ENCODE measurements at places on chromosomes 11 and 22. TPM values are rescaled to one million over a fixed set of nuclear protein-coding genes. Genes with fewer than 3 reads are reported as not detected.
A peak's percentile ranks its signal among the peaks of the same experiment; 100 is the strongest.

- DNase-seq = peak; percentile 28
Measured at GRCh38 chr11:100918551-100919500, 210.8 kb downstream of the PGR start.

GRCh38 chr11:23727387-23727786, 769.5 kb upstream of the LUZP2 start:
- DNase-seq = no peak

Gene NRGN
- total RNA-seq = 2.7 TPM

GRCh38 chr22:49326558-49326957, 501.1 kb downstream of the BRD1 start:
- DNase-seq = no peak

- peak; percentile 8 for DNase-seq
Measured at GRCh38 chr11:26905368-26905767, 88.5 kb upstream of the FIBIN start.

GRCh38 chr11:19567996-19568395, 144.6 kb upstream of the NAV2 start:
- no peak for DNase-seq

DNA sequence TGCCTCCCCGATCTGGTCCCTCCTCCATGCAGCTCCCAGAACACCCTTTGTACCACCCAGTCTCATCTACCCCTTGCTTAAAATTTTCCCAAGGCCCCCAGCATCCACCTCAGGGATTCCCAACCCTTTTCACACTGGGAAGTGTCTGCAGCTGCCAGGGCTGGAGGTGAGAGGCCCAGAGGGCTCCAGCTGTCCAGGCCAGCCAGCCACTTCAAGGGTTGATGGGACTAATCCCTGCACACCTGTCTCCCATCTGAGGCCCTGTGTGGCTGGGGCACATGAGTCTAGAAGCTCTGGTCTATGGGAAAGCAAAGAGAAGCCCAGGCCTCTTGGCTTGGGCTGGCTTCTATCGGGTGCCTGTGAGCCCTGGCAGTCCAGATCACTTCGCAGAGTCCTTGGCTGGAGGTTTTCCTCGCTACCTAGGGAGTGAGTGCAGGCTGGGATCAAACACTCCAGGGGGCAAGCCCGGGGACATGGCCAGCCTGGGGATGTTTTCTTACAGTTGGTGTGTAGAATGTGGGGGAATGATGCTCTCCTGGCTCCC, 41.1 kb upstream of the TPBGL start:
- DNase-seq = no peak

- no peak for DNase-seq
Measured at GRCh38 chr11:78978831-78979230, 404.2 kb upstream of the NARS2 start.

GRCh38 chr22:49257551-49257961, 570.1 kb downstream of the BRD1 start:
- no peak for DNase-seq

DNA sequence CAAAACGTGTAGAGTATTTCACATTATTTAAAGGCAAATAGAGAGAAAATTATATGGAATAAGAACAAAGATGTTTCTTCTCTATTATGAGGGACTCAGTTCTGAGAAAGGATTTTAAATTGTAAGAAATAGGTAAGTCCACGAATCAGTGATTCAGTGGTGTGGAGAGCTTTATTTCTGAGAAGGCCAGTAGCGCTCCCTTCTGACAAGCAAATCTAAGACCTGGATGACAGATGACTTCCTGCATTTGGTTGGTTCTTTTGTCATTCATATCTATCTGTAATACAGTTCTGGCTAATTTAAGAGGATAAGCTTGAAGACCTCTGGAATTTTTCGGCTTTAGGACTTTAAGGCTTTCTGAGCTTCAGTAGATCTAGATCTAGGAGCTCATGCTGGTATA, 7.0 kb downstream of the CD3E start:
- DNase-seq = no peak

DNA sequence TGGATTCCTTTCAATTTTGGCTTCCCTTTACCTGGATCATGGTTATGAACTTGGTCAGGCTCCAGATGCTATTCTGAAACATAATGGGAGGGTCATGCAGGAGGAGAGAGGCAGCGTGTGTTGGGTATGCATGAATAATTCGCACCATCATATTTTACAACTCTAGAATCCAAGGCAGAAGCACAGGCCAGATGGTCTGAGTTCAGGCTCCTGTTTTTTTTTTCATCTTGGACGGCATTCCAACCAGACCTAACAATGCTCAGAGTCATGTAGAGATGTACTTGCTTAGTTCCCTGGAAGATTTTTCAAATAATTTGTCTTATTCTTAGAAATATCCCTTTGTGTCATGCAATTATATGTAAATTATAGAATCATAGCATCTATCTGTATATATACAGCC, 393.5 kb downstream of the JRKL start:
- no peak for DNase-seq

DNA sequence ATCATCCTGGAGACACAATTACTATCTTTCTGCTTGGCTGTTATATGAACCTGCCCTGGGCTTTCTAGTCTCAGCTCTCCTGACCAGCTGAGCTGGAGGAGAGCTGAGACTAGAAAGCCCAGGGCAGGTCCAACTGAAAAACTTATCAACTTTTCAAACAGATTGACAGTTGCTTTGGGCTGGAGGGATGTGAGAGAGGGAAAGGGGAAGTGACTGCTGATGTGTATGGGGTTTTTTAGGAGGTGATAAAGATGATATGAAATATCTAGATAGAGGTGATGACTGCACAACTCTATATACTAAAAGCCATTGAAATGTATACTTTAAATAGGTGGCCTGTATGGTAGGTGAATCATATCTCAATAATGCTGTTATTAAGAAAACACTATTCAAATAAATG, 60.2 kb upstream of the CHRM4 start:
- DNase-seq = no peak

Gene BET1L
- 9.3 TPM for total RNA-seq

GRCh38 chr11:11449327-11449726, 96.3 kb upstream of the CSNK2A3 start:
- no peak for DNase-seq

DNA sequence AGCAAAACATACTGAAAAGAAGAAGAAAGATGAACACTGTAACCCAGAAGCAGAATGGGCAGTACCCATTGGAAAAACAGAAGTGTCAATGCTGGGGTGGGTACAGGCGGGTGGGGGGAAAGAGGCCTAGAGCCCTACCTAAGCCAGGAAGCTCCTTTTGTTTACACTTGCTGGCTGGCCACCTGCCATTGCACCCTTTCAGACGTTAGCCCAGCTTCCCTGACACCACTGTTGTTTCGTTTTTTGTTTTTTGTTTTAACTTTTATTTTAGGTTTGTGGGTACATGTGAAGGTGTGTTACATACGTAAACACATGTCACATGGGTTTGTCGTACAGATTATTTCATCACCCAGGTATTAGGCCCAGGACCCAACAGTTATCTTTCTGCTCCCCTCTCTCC, 55.4 kb downstream of the PLEKHA7 start:
- no peak for DNase-seq

Gene C11orf24
- 46.7 TPM for total RNA-seq

Gene OR10G8
- not detected for total RNA-seq

GRCh38 chr11:37689951-37690350, 1091.9 kb upstream of the RAG2 start:
- no peak for DNase-seq

Gene OR2AT4
- total RNA-seq = under 0.01 TPM

Gene OTOG
- not detected for total RNA-seq

- no peak for DNase-seq
Measured at GRCh38 chr11:68460741-68461574, at the start of gene PPP6R3. TSS of gene PPP6R3 (plus strand) at chr11:68460752. CDS start at chr11:68537665, 76,913 bp downstream.

Measured in Daoy (cell line).